ENCODE measurements at places on chromosomes 6 and 20. TPM values are rescaled to one million over a fixed set of nuclear protein-coding genes. Genes with fewer than 3 reads are reported as not detected.

Gene VSX1
- not detected for total RNA-seq

Gene SDHAF4
- 10.5 TPM for total RNA-seq

Gene PNLDC1
- total RNA-seq, result 0.30 TPM

Gene DEFB123
- total RNA-seq, result not detected

Gene SESN1
- 19.9 TPM for total RNA-seq

Gene UNC5CL
- total RNA-seq, result 1.1 TPM

Gene PNPLA1
- not detected for total RNA-seq

Gene KCNS1
- total RNA-seq, result not detected

Gene SLC32A1
- not detected for total RNA-seq

Gene LTB
- total RNA-seq, result 585 TPM

Gene BTN1A1
- not detected for total RNA-seq

Gene RIMS4
- not detected for total RNA-seq

Data from activated CD4-positive, alpha-beta T cell treated with anti-CD3 and anti-CD28 coated beads, Interleukin-2, amount 10 ng/mL, durations not matched to agents 7 days and 5 days (primary cell).